ENCODE measurements at places on chromosomes 5 and 9.

DNA sequence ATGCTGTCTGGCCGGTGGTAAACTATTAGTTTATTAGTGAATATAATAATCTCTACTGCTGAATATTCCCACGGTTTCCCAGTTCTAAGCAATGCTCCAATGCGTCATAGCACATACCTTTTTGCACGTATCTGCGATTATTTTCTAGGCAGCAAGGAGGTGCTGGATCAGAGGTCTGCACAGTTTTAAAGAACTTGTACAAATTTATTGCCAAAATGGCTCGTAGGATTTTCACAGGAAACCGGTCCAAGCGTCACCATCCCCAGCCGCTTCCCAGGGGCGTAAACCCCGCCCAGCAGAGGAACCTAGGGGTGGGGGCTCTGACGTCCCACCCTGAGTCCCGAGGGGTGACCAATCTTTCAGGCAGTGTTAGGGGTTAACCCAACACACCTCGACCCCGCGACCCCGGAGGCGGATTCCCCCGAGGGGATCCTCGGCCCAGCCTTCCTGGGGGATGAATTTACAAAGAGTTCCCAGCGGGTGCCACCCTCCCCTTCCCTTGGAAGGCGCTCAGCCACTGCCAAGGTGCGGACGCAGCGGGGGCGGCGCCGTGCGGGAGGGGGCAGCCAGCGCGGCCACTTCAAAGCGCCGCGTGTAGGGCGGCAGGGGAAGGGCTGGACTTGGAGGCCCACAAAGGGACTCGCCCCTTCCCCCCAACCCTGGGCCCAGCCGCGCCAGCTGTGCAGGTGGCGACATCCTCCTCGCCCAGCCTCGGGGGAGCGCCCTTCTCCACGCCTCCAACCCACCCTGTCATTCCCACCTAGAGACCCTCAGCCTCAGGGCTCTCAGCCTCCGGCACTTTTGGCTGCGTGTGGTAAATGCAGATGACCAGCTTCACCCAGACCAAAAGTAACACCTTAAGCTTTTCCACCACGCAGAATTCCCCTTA, 43.5 kb upstream of the TCF7 start:
- DNase-seq = no peak

- DNase-seq = no peak
Measured at GRCh38 chr9:18834740-18835361, 198.2 kb downstream of the SAXO1 start.

GRCh38 chr5:126998201-126998631, 32.1 kb downstream of the MARCHF3 start:
- peak; percentile 38 for DNase-seq

GRCh38 chr5:168159425-168159824, 132.0 kb upstream of the WWC1 start:
- no peak for DNase-seq

- no peak for DNase-seq
Measured at GRCh38 chr9:126649477-126649876, 35.7 kb downstream of the LMX1B start.

DNA sequence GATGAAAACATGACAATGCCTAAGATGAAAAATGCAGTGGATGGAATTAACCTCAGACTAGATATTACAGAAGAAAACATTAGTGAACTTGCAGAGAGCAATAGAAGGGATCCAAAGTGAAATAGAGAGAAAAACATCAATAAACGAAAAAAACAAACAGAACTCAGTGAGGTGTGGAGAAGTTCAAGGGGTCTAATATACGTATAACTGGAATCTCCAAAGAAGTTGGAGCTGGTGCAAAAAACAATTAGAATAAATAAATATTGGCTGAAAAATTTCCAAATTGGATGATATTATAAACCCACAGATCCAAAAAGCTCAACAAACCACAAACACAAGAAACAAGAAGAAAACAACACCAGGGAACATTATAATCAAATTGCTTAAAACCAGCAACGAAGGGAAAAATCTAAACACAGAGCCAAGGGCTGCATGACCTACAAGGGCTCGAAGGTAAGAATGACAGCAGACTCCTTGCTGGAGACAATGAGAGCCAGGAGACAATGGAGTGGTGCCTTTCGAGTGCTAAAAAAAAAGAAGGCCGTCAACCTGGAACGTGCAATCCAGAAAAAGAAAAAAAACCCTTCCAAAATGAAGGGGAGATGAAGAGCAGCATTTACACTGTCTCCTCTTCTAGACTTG, 11.8 kb downstream of the FAM163B start:
- no peak for DNase-seq

DNA sequence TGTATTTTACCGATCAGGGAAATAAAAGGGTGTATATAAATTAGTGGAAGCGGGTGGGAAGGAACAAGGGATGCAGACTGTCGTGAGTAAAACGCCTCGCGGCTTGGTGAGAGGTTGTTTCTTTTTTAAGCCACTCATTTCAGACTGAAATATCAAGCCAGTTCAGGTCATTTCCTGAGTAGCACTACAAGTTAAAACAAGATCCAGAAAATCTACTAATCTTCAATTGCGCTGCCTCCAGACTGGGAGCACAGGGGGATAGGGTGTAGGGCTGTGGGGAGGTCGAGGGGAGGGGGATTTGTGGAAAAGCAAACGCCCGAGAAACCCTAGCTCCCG, 140.8 kb downstream of the TSSK1B start:
- DNase-seq = no peak

- DNase-seq = peak; percentile 17
Measured at GRCh38 chr5:169980418-169981053, at the start of gene INSYN2B. Gene INSYN2B, minus strand, starts transcription at chr5:169980495. Its CDS starts 96,597 bp downstream, at chr5:169883898.

DNA sequence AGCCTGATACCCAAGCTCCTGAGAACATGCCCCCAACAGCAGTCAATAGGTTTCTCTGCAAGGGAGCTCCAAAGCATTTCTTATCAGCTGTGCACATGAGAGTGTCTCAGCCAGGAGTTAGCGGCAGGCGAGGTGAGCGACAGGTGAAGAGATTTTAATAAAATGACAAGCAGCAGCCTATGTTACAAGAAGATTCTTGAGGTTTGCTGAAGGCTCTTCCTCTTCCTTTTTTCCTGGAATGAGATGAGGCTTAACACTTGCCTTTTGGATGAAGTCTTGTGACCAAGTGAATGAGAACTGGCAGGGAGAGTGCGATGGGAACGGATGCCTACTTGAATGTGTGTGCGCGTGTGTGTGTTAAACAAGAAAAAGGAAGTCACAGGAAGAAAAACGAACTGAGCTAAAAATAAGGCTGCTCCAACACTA, 76.1 kb downstream of the SHB start:
- DNase-seq = no peak

GRCh38 chr9:130835441-130836298, 616 bp downstream of the ABL1 start:
- DNase-seq = no peak

GRCh38 chr9:98667005-98667640, 41.6 kb downstream of the GABBR2 start:
- no peak for DNase-seq

DNA sequence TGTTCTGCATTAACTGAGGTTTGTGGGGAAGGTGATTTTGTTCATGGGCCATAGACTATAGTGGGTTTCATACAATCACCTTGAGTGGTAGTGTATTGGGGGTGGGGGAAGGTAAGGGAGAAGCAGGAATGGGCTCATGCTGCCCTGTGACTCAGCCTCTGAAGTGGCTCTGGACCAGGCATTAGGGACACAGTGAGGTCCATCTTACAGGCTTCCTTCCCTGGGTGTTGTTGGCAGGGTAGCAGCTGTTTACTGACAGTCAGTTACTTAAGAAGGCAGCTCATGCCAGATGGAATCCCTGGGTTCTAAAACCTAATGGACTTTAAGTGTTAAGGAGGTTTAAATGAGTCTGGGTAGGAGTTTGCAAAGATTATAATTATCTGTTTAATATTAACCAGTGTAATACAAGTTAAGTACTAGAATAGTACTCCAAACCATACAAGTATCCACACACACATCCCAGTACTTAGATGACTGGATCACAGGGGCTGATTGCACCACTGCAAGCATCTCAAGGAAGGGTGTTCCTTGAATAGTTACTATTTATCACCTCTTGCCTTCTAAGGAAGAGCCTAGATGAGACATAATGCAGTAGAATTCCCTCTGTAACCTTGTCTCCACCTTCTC, 59.3 kb downstream of the CAST start:
- no peak for DNase-seq
